ENCODE measurements at places on chromosomes 7 and 10. TPM values are rescaled to one million over a fixed set of nuclear protein-coding genes. Genes with fewer than 3 reads are reported as not detected.

Gene CALHM3
- not detected for total RNA-seq

Gene GNGT1
- not detected for total RNA-seq

DNA sequence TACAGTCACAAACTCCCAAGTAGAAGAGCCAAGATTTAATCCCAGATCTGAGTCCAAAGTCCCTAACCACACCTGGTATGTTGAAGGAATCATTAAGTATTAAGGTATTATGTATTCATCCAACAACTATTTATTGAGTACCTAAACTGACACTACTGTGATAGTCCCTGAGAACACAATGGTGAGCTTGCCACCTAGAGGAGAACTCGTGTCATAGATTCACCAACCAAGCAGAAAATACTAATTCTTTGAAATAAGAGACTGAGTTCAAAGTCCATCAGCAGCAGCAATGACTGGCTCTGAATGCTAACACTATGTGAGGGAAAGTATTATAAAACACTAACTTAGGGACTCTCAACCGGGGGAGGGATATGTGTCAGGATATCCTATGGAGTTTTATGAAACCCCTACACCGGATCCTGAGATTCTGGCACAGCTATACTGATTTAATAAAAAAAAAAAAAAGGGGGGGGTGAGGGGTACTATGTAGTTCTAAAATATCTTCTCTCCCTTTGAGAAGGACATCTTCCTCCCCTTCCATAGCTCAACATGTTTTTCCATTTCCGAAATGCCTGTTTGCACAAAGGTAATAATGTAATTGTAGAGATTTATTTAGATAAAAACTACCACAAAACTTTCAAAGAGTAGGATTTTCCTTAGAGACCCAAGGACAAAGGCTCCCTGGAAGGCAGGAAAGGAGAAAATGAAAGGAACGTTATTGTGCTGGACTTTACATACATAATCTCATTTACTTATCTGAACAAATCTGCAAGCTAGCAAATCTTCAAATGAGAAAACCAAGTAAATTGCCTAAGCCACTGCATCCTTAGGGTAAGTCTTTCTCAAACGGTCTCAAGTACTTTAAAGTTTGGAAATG is 1.6 kb downstream of the NCOA4 start:
- peak; percentile 61 for DNase-seq

DNA sequence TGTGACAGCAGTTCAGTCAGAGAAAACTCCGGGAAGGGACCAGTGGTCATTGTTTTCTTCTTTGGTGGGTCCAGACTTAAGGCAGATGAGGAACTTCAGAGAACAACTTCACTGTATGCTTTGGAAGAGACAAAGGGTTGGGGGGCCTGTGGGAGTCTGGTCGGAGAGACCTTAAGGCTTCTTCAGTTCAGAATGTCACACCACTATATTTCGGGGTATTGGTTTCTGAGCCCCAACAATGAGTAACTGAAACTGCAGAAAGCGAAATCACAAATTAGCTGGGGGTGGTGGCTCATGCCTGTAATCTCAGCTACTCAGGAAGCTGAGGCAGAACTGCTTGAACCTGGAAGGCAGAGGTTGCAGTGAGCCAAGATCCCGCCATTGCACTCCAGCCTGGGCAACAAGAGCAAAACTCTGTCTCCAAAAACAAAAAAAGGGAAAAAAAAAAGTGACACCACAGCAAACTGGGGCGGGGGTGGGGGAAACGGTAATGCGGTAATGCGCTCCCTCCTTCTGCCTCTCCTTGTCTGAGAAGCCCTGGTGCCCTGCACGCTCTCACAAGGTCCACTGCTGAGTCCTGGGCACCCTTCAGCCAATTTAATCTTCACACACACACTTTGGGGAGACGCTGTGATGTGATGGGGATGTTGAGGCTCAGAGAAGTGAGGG is 2.2 kb upstream of the ADIRF start:
- DNase-seq: no peak

DNA sequence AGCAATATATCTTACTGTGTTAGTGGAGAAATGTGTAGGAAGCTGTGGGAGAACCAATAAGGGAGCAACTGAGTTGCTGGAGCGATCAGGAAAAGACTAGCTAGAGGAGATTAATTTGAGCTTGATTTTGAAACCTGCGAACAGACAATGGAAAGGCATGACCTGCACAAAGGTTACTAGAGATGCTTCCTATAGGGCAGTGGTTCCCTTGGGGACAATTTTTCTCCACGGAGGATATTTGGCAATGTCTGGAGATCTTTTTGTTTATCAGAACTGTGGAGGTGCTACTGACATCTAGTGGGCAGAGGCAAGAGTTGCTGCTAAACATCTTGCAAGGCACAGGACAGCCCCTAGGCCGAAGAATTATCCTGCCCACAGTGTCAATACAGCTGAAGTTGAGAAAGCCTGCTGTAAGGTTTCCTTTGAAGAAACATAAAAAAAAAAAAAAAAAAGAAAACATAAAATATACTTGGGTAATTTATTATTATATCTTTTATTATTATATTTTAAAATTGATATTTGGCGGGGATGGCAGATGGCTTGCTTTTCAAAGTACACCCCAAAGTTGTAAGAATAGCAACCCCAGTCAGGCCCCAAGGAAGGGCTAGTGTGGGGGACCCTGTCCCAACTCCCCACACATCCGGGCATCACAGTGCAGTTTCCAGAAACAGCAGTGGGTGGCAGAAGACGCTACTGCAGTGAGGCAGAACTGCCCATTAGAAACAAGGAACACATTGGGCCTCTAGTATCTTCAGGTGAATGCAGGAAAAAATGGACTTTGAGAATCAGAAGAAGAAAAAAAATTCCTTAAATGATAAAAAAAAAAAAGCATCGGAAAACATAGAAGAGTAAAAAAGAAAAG is 481.6 kb downstream of the SH2D4B start:
- DNase-seq: peak; percentile 20

DNA sequence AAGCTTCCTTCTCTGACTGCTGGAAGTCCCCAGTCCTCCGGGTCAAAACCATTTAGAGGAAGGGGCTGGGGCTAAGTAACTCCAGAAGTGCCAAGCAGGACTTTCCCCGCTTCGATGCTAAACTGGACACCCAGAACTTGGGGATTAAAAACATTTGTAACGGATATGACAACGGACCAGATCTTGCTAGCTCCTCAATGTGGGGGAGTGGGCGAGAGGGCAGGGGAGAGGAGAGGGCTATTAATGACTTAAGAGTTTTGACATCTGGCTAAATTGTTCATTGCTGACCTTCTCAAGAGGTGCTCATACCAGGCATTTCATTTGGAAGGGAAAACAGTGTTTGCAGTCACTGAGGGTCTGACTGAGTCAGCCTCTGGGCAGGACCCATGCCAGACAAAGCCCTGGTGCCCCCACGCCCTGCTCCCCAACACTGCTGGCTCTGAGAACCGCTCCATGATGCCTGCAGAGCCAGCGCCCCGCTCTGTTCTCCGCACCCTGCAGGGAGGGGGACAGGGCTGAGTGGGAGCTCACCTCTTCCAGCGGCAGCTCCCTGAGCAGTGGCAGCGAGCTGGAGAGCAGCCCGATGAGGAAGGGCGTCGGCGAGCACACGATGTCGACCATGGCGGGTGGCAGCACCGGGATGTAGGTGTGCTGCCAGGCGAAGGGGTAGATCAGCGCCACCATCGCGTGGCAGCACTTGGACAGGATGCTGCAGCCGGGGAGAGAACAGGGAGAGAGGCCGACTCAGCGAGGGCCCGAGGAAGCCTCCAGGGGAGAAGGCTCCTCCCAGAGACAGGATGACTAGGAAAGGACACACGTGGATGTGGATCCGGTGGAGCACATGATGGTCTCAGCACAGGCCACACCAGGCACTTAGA is 47.7 kb upstream of the MKRN1 start:
- DNase-seq: no peak

Measured in dermis microvascular lymphatic vessel endothelial cell (primary cell).